Mammary epithelial cell (primary cell): ENCODE measurements at places on chromosomes 11 and 22. TPM values are rescaled to one million over a fixed set of nuclear protein-coding genes. Genes with fewer than 3 reads are reported as not detected.

DNA sequence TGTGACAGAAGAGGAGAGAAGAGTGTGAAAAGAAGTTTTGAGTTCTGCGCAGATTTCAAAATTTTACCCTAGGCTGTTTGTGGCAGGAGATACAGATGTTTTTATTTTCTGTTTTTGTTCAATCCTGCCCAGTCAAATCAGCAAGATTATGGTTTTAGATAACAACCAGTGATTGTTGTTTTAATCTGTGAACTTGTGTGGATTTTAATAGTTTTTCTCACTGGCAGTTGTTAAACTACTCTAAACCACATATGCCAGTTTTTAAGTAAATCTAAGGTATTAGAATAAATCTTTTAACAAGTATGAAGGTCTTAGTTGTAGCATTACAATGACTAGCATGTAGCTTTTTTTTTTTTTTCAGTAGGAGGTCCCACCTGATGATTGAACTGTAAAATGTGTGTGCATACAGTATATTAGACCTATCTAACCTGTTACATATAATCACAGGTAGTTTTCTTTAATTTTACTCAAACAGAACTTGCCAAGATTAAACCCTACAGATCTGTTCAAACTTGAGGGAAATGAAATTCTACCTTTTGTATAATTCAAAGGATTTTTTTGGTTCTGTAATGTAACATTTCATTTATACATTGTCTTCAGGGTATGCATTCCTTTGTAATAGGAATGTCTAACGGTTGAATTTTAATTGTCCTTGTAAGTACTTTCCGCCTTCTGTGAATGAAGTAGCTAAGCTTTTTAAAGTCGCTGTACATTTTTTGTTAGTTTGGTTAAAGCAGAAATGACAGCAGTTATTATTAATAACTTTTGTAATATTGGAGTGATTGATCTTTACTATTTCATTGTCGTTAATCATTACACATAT lies 13.3 kb downstream of the ATXN10 start:
- no peak for DNase-seq

GRCh38 chr22:20963201-20964052 lies 3.6 kb upstream of the AIFM3 start:
- no peak for DNase-seq

DNA sequence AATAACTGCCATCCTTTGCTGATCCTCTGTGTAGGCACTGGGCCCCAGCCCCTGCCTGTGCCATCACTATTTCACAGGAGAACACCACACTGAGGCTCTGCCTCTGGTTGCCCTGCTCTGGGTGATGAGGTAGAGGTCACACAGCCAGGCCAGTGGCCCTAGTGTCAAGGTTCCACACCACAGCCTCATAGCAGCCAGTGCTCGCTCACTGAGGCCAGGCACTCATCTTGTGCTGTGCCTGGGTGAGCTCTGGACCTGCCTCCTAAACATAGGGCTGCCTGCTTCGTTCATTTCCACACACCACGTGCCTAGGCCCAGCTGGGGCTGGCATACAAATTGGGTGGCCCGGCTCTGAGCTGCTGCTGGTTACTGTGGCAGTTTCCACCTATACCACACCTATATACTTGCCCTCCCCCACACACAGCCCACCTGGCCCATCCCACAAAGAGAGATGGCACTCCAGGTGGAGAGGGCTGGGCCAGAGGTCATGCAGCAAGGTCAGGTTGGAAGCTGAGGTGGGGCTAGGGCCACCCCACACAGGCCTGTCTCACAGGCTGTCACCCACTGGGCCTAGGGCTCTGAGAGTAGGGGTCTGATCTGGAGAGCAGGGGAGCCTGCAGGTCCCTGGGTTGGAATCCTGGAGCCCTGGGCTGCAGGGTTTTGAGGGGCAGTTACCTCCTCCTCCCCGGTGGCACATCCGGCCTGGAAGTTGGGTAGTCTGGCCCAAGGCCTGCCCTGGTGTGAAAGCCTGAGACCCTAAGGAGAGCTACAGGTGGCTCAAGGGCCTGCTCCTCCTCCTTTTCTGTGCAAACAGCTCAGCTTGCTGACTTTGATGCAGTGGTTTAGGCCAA lies 11.2 kb downstream of the KCNQ1OT1 start:
- no peak for DNase-seq

DNA sequence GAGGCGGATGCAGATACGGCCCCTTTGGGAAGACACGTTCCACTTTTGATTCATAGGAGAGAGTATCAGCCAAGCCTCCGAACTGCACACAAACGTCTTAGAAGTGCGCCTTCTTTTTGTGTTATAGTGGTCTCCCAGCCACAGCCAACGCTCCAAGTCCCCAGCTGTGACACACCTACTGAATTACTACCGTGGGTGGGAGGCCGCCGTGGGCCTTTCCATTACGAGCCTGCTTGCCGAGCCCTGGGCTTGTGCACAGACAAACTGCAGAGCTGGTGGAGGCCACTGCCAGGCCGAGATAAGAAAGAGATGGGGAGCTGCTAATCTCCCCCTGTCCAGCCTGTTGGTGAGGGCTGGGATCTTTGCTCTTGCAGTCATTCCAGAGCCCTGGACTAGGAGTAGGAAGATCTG lies 761 bp downstream of the HMBS start:
- no peak for DNase-seq

DNA sequence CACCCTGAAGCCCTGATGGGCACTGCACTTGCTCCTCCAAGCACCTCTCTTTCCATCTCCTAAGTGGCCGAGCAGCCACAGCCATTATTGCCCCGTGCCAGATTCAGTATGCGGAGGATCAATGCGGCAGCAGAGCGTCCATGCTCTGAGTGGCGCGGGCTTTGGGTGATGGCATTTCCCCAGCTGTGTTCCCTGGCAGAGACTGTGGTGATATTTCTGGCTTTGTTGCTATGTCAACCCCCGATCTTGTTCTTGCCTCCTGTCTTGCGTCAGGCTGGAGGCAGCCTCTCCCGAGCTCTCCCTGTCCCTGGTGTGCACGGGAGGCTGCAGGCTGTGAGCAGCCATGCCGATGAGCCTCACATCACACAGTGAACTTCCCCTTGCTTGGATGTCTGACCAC lies 1018.6 kb downstream of the TBC1D22A start:
- no peak for DNase-seq

GRCh38 chr22:30861688-30862552 lies 106.7 kb downstream of the MORC2 start:
- DNase-seq: no peak

DNA sequence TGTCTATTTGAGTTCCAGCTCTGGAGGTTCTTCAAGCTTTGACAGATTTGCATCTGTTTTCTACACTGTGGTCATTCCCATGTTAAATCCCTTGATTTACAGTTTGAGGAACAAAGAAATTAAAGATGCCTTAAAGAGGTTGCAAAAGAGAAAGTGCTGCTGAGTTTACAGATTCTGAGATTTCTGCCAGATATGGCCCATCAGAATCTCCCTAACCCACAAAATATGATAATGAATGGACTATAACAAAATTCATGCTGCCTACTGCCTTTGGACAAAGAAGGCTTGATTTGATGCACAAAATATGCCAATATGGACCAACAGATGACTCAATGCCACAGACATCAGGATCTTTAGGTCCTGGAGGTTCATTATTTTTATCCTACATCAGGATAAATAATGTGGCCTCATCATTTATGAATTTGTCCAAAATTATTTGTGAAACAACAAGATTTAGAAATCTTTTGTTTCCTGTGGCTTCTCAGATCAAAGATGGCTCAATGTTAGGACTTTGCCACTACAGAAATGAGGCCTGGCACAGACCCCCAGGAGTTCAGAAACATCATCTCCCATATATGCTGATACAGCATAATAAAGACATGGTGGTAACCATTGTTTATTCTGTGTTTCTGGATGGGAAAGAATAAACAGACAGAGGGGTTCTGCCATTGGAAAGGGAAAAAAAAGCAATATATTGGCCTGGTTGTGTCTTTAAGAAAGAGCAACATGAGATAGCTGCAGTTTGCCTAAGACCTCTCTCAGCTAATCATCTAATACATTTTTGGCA lies 6.7 kb downstream of the OR5AN1 start:
- no peak for DNase-seq

Gene ZNF195
- polyA plus RNA-seq: 18.6 TPM

Gene C11orf97
- polyA plus RNA-seq: not detected

Gene CCDC81
- 0.08 TPM for polyA plus RNA-seq
